Temporal lobe (tissue), 4 donors: ENCODE measurements at places on chromosomes 7 and 10. TPM values are rescaled to one million over a fixed set of nuclear protein-coding genes. Genes with fewer than 3 reads are reported as not detected.

The ACHE gene
- total RNA-seq = 16.7 TPM

The PDE6C gene
- not detected for total RNA-seq

The SPOCK2 gene
- 25.8 TPM for total RNA-seq

The TAS2R60 gene
- total RNA-seq = 0.25 TPM

The RADIL gene
- 3.7 TPM for total RNA-seq

The SEMA3C gene
- total RNA-seq = 327 TPM

The SPDYE2B gene
- total RNA-seq = not detected

The CALML5 gene
- not detected for total RNA-seq

The SPDYE16 gene
- 0.25 TPM for total RNA-seq

The TLX1 gene
- not detected for total RNA-seq

The CALHM1 gene
- total RNA-seq = not detected

The PLEKHA8 gene
- 24.3 TPM for total RNA-seq

The NKX6-2 gene
- not detected for total RNA-seq

The INMT gene
- total RNA-seq = under 0.01 TPM

The CELF2 gene
- 129 TPM for total RNA-seq

The TRIM24 gene
- total RNA-seq = 27.5 TPM

The SPDYE6 gene
- not detected for total RNA-seq

The SORBS1 gene
- total RNA-seq = 101 TPM

The SERPINE1 gene
- 0.74 TPM for total RNA-seq

The MKLN1 gene
- 39.8 TPM for total RNA-seq

The TMEM229A gene
- total RNA-seq = 0.74 TPM

The FEZF1 gene
- 0.25 TPM for total RNA-seq

The SPDYE11 gene
- total RNA-seq = under 0.01 TPM

The MICU1 gene
- total RNA-seq = 63.9 TPM

The ZNF365 gene
- 16.2 TPM for total RNA-seq

The CNNM1 gene
- total RNA-seq = 3.4 TPM

The MPP7 gene
- 1.2 TPM for total RNA-seq

The KIAA1549 gene
- 40.6 TPM for total RNA-seq

The BRI3 gene
- 10.3 TPM for total RNA-seq

The LRRC4 gene
- 13.5 TPM for total RNA-seq

The CTAGE8 gene
- total RNA-seq = 0.25 TPM

The TFPI2 gene
- 0.25 TPM for total RNA-seq

The GPER1 gene
- total RNA-seq = 0.98 TPM

The TCERG1L gene
- total RNA-seq = 2.0 TPM

The ANKRD7 gene
- total RNA-seq = 1.7 TPM

The NHLRC2 gene
- total RNA-seq = 20.4 TPM

The TMEM213 gene
- total RNA-seq = not detected

The CRPPA gene
- total RNA-seq = 4.4 TPM

The GJD4 gene
- total RNA-seq = not detected
